Activated T-helper 2 cell treated with anti-CD3 and anti-CD28 coated beads, Interferon-gamma antibody, Interleukin-2, Interleukin-4, amounts not matched to agents 10 μg/mL and 5 μg/mL and 100 μg/mL, durations not matched to agents 14 hours and 24 hours and 36 hours (primary cell): ENCODE measurements at places on chromosomes 12 and 14.

GRCh38 chr14:76639606-76640229, 121.5 kb upstream of the VASH1 start:
- DNase-seq = no peak

- no peak for DNase-seq
Measured at GRCh38 chr12:66800046-66800445, 121.2 kb upstream of the GRIP1 start.

DNA sequence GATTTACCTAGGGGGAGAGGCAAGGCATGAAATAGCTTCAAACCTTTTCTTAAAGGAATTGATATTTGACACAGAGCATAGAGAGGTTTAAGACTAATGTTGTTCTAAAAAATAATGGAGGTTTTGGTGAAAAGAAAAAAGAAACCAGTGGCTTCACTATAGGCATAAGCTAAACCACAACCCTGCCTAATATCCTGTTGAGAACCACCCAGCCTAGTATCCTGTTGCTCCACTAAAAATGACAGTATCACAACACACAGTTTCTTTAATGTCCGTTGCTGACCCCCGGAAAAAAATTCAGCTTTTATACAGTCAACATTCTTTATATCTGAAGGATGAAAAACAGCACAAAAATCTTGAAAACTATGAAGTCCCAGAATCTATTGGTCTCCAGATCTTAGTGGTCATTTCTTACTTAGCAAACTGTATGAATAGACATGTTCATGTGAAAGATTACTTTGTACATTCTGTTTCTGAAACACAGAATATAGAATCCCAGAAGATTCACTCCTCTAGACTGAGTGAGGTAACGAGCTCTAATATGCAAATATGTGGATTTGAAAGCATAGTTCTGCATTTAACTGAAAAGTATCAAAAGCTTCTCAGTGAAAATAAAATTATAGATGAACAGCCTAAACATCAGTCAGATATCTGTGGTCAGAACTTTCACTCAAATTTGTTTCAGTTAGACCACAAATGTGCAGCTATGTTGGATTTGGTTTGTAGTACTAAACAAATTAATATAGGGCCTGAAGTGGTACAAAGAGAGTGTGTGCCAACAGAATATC, 40.5 kb downstream of the GALC start:
- no peak for DNase-seq

DNA sequence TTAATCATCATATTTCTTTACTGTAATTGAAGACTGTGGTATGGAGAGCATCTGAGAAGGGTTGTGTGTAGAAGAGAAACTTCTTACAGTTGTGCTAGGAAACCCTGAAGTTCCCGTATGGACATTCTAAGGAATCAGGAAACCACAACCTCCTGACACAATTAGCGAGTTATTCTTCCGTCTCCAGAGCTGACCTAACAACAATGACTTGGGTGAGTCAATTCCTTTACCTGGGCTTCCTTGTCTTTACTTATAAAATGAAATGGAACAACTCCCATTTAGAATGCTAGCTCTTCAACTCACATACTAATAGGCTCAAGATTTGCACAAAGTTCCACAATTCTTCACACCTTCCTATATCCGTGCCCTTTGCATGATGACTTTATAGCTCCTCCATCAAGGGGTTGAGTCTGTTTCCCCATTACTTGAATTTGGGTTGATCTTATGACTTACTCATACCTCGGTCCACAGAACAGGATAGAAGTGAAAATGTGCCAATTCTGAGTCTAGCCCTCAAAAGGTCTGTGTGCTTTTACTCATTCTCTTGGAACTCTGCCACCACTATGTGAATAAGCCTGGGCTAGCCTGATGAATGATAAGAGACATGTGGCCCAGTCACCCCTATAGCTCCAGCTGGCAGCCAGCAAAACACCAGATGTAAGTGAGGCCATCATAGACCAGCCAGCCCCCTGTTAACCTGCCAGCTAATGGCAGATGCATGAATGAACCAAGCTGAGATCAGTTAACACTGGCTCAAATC, 459.4 kb downstream of the ETNK1 start:
- no peak for DNase-seq

- no peak for DNase-seq
Measured at GRCh38 chr14:31926123-31926522, 151.0 kb upstream of the ARHGAP5 start.

DNA sequence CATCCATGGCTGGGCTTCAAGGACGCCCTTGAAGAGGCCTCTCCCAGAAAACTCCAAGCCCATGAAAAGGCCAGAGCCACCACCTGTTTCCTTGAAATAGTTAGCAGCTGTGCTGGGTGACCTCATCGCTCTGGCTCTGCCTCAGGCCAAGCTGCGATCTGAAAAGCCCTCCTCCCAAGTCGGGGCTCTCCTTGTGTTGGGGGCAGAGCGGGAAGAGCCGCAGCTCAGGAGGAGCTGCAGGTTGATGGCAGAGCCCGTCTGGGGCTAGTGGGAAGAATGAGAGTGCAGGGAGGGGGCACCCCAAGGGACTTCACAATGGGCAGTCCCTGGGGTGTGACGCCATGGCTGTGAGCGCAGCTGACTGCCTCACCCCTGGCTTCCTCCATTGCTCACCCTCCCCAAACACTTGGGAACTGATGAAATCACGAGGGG, 50.0 kb upstream of the STON2 start:
- DNase-seq = no peak

DNA sequence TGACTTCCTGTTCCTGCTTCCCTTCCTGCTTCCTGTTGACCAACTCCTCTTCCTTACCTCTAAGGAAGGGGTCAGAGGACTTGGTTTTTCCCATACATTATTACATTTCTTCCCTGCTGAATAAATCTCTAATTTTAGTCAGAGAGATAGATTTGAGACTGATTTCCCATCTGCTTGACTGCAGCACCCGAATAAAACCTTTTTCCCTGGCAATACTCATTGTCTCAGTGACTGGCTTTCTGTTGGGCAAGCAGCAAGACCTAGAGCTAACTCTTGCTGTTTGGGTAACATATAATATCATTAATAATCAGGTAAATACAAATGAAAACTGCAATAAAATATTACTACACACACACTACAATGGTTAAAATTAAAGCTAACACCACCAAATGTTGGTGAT, 132.2 kb downstream of the FSCB start:
- no peak for DNase-seq

DNA sequence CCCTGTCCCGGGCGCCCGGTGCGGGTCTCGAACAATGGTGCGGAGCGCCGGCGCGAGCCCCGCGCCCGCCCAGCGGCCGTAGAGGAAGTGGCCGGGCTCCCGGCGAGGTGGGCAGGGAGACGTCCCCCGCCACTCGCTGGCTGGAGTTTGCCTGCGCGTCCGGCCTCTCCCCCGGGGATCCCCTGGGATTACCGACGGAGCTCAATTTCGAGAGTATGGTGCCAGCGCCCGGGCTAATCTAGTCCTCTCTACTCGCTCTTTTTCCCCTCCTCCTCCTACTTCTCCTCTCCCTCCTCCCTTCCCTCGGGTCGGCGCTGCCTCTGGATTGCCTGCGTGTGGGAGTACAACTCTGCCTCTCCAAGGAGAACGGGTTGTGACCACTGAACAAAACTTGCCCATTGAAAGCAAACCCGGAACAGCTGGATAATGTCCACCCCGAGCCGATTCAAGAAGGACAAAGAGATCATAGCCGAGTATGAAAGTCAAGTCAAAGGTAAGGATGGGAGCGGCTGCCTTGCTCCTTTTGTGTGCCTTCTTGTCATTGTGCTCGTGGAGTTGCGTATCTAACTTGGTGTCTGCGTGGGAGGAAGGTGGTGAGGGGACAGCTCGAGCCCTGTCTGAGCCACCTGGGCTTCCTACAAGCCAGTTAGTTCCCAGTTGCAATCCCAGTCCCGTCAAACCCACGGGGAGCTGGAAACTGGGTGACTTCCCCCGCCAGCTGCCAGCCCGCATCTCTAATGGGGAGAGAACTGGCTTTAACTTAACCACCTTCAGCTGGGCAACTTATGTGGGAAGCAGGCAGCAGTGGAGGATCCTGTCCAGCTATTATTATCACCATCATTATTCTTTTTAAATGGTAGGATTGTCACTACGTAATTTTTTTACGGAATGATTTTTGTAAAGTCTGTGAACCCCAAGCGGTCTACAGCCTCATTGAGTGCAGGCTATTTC, at the start of gene SRGAP1:
TSS of gene SRGAP1 (plus strand) at position 310 of the 951 bp plus-strand sequence. CDS start at position 427, 117 bp downstream.
- DNase-seq = no peak

DNA sequence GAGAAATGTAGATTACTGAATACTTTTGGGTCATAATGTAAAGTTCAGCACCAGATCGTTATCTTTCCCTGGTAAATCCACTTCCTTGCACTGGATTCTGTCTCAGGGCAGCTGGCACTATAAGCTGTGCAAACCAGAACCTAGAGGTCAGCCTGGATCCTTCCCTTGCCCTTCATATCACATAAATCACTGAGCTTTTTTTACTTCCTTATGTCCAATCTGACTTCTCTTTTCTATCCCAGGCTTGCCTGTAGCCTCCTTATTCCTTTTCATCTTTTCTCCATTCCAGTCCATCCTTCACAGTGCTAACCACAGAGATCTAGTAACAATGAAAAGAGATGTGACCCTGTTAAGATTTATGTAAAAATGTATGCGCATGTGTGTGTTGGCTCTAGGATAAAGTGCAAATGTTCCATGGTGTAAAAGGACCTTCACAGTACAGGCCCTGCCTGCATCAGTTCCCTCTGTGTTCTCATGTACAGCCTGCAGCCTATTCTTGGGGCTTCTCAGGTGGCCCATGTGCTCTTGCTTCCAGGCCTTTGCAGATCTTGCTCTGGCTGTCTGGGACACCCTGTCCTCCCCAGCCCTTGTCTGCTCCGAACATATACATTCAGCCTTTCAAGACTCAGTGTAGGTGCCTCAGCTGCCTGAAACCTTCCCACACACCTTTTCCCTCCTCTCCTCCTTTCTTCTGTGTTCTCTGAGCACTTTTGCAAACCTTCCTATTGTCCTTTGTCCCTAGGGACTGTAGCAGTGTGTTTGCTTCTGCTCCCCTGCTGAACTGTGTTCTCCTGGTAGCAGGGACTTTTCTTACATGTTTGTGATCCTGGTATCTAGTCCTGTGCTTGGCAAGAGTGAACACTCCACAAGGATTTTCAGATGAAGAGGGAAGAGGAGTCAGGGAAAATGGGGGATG, 30.0 kb downstream of the PELI2 start:
- no peak for DNase-seq

GRCh38 chr12:116717466-116718437, 20.1 kb downstream of the SPRING1 start:
- no peak for DNase-seq
